GM12878 (cell line): ENCODE measurements at places on chromosomes 16 and 17.

- DNase-seq = no peak
Observed at GRCh38 chr17:38706505-38707216, 1.6 kb downstream of the MLLT6 start.

DNA sequence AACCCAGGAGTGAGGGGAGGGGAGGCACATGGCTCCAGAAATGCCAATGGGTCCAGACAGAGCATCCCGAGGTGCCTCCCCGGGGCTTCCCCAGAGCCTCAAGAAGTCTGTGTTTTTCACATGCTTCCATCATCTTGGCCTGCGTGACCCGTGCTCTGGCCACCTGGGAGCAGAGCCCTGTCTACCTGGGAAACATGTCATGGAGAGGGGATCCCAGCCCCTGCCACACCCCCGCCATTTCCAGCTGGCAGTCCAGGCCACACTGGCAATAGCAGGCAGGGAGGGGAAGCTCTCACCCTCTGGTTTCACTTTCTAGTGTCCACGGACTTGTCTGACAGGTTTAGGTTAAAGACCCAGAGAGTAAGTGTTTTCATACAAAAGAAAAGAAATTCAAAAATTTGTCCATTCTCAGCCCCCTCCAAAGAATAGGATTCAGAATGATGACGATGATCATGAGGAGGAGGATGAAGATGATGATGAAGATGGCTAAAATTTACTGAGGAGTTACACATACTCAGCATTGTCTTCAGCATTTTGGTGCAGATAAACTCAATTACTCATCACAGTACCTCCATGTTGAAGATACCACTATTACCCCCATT, 9.0 kb downstream of the SMIM5 start:
- no peak for DNase-seq

GRCh38 chr16:4293181-4293716, 20.4 kb upstream of the TFAP4 start:
- no peak for DNase-seq

DNA sequence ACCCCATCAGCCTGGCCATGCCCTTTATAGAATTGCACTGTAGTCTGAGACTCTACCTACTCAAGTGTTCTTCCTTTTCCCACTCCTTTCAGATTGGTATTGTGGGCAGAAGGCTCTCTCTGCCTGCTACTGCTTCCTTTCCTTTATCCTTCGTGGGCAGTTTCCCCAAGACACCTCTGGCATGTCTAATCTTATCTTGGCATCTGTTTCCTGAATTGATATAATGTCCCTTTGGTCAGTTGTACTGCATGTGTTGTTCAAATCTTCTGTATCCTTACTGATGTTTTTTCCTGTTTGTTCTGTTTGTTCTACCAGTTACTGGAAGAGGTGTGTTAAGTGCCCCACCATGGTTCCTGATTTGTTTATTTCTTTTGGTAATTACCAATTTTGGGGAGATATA, 29.5 kb upstream of the MSI2 start:
- DNase-seq = no peak

DNA sequence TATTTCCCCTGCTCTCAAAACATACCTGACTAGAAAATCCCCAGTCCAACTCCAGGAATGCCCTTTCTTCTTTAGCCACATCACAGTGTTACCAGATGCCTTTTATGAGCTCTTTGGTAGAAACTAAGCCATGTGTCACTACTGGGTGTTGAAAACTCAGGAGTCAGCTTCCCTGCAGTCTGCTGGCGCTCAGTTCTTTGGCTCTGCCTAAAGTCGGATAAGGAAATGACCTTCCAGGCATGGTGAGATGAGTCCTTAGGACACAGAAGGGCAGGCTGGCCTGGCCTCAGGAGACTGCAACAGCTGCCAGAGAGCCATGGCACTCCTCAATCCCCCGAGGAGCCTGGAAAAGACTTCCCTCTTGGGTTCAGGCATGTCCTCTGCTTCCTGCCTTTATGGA, 89.1 kb downstream of the CDH13 start:
- DNase-seq = no peak

GRCh38 chr17:78723001-78723796, 58.9 kb downstream of the CYTH1 start:
- no peak for DNase-seq

- no peak for DNase-seq
Observed at GRCh38 chr17:80689129-80689619, 144.5 kb downstream of the RPTOR start.

GRCh38 chr17:67401598-67402504, 24.8 kb downstream of the PITPNC1 start:
- DNase-seq = no peak

GRCh38 chr17:79547586-79547985, 63.3 kb downstream of the RBFOX3 start:
- DNase-seq = no peak

GRCh38 chr16:86810062-86810461, 231.7 kb downstream of the FOXL1 start:
- DNase-seq = no peak

GRCh38 chr17:47119746-47120520, 69.2 kb downstream of the CDC27 start:
- no peak for DNase-seq

DNA sequence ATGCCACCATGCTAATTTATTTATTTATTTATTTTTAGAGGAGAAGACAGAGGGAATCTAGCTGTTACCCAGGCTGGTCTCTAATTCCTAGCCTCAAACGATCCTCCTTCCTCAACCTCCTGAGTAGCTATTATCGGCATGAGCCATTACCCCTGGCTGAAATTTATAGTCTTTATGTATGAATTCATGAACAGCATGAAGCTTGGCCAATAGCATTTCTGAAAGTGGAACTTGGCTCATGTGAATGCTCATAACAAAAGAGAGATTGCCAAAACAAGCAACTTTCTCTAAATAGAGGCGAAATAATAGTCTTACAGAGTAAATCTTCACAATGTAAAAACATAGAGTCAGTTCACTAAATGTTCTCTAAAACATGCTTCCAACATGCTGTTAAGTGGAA, 30.1 kb upstream of the SMURF2 start:
- no peak for DNase-seq
